ENCODE measurements at places on chromosomes 6 and 20.

DNA sequence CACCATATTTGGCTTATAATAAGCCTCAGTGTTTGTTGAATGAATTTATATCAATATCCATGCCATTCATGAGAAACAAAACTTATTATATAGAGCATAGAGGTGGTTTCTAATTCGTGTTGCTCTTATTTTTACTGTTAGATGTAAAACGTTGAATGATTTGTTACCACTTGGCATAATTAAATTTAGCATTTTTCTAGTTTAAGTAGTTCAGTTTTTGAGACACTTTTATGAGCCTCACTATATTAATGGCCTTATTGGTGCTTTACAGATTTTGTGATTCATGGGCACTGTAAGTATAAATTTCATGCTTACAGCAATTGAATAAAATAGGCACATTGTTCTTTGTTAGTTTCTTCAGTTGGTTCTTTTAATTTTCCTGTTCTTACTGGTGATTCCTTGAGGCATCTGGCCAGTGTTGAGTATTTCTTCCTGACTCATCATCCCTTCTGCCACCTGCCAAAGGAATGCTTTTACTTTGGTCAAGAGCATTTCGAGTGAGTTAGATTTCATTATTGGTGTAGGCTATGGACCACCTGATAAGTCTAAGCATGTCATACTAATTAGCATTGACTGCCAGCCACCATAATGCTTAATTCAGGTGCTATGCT, 34.8 kb downstream of the CDKAL1 start:
- no peak for DNase-seq

DNA sequence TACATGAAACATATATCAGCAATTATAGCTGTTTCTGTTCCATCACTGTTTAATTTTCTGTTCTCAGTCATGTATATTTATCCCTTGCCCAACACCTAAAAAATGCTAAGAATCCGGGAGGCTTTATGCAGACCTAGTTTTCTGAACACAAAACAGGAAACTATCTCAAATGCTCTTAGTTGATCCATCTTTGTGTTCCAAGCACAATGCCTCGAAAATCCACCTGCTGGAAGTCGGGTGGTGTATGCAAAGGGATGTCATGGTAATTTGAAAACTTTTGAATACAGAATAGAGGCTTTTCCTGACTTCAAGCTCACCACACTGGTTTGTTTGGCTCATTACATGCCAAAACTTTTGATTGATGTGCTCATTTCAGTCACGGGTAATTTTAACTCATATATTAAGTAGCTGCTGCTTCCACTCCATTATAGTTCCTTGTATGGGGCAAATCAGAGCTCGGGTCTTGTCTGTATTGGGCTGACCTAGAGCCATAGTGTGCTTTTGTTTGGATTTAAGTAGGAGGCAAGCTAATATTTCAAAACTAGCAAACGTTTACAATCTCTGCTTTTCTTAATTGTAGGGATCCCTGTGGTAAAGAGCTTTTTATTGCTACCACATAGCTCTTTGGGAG, 646.5 kb upstream of the EPHA7 start:
- no peak for DNase-seq

DNA sequence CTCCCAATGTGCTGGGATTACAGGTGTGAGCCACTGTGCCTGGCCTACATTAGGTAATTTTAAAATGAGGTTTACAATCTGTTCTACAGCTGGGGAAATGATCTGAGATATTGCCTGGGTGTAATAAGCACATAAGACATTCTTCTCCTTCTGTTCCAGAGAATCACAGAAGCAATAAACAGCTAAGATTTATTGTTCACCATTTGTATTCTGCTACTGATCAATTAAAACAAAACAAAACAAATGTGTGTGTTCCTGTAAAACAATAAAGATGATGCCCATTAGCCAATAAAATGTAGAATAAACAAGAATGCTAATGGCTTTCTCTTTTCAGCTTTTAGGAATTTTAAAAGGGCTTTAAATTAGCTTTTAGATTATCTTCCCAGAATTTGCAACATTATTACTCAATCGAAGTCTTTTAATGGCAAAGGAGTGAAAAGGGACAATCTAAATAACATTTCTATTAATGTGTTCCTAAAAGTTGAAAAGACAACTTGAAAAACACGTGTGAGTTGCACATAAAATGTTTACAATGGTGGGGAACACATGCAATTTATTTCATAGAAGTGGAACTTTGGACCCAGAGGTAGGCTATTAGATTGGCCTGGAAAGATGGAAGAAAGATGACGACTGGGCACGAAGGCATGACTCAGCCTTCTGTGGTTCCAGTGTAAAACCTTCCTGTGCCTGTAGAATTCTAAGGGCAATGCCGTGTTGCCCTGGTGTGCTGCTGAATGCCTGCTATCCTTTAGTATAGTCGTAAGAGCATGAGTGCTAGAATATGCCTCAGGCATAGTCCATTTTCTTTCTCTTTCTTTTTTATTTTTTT, 29.0 kb upstream of the DEK start:
- DNase-seq = no peak

DNA sequence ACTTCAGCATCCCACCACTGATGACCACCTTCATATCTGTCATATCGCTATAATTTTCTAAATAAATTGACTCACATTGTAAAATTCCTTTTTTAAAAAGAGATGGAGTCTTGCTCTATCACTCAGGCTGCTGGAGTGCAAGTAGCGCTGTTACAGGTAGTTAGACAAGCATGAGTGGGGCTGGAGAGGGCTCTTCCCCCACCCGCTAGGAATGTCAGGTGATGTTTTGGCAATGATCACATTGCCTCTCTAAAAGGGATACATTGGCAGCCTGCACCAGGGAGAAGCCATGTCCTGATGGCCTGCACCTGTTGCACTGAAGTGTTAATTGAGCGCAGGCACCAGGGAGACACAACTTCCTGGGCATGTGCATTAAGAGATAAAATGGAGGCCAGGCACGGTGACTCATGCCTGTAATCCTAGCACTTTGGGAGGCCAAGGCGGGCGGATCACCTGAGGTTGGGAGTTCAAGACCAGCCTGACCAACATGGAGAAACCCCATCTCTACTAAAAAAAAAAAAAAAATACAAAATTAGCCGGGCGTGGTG, 16.9 kb upstream of the SLC22A16 start:
- DNase-seq = no peak

GRCh38 chr20:15843777-15844176, 729.5 kb downstream of the KIF16B start:
- DNase-seq = no peak

- DNase-seq = no peak
Measured at GRCh38 chr6:163529605-163530004, 115.1 kb downstream of the QKI start.

DNA sequence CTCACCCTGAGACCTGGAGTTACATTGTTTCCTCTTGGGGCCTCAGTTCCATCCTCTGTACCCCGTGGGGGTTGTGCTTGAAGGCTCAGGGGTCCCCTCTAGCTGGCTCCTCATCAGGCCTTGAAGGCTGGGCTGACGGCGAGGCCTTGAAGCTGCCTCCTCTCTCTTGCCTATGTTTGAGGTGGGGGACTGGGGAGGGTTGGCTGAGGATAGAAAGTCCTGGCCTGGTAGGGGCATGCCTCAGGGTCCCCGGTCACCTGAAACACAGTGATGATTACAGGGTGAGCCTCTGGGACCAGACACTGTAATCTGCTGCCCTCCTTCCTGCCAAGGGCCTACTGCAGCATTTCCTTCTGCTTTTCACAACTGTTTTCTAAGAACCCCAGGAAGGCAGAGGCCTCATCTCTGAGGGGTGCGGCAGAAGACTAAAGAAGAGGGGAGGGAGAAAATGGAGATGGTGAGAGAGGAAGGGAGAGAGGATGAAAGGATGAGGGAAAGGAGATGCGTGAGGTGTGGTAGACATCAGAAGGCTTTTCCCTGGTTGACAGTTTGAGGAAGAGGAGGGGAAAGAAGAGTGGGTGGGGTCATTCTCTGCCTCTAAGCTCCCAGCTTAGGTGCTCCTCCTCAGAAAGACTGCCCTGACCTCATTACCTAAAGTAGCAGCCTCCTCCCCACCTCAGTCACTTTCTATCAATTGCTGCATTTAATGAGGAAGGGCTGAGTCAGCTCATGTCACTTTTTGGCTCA, 29.7 kb downstream of the VEGFA start:
- DNase-seq = no peak

DNA sequence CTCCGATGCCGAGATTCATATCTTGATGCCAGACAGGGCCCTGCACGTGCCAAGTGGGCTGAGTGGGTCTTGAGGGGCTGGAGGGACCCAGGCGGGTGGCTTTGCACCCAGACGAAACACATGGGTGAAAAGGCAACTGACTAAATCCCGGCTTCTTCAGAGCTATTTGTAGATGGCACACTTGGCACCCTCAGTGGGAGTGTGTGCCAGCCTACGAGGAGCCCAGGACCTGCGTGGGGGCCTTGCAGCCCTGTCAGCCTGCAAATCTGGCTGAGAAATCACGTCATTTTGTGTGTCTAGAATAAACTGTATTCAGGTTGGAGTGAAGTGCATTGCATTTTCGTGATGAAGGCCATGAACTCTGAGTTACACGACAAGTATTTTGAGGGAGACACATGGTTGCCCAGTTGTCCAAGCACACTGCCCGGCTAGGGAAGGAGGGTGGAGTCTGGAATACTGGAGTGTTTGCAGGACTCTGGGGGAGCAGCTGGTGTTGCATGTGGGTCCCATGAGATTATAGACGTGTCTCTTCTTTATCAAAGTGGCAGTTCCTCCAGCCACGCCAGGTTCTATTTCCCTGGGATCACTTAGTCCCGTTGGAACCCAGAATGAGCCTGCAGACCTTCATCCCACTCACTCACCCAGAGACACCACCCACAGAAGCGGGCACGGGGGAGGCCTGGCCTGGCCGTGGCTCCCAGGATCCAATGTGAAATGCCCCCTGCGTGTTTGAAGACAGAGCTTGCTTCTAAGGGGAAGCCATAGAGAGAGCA, 60.2 kb downstream of the DLL1 start:
- no peak for DNase-seq

DNA sequence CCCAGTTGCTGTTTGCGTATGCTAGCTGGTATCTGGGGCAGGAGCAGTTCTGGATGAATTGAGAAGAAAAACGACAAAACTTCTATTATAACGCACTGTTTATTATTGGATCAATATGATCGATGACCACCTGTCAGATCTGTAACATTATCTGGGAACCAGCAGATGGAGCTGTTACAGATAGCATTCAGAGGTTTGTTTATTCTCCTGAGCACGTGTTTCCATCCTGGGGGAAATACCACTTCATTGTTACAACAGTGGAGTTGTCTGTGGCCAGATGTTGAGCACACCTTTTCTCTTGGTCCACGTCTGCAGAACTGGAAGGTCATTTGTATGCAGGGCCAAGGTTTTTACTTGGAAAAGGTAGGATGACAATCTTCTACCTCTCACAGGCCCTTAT, 16.0 kb upstream of the NKX2-2 start:
- no peak for DNase-seq

DNA sequence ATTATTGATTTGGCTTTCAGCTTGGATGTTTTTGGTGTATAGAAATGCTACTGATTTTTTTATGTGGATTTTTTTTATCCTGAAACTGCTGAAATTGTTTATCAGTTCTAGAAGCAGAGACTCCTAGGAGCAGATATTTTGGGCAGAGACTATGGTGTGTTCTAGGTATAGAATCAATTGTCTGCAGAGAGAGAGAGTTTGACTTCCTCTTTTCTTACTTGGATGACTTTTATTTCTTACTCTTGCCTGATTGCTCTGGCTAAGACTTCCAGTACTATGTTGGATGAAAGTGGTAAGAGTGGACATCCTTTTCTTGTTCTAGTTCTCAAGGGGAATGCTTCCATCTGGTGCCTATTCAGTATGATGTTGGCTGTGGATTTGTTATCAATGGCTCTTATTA, 370.6 kb downstream of the PHF3 start:
- no peak for DNase-seq

DNA sequence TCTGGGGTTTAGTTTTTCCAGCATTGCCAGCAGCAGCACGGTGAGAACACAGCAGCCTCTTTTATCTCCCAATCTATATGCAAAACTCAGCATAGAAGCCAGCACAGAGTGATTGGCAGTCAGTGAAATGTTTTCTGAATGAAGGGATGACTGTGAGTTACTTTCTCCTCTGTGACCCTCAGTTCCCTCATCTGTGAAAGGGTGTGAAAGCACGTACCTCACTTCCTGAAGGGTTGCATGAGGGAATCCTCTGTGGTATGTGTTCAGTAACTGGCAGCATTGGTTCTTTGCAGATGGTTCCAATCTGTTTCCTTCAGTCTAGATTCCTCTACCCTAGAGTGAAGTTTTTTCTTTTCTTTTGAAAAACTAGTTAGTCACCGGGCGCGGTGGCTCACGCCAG, 40.0 kb downstream of the EFCAB8 start:
- DNase-seq = no peak

DNA sequence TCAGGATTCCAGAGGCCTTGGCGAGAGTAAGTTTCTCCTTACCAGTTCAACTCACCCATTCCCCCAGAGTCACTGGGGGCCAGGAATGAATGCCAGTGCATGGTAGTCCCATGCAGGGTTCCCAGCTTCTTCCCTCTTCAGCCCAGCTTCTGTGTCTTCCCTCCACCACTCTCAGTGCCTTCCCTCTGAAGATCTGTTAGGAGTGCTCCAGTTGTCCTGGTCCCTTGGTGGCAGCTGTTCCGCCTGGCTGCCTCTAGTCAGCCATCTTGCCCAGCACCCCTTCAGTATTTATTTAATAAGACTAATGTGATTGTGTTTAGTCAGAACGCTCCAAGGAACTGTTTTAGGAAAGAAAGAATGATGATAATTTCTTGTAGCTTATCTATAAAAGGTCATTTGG, 23.1 kb downstream of the FIG4 start:
- DNase-seq = no peak

DNA sequence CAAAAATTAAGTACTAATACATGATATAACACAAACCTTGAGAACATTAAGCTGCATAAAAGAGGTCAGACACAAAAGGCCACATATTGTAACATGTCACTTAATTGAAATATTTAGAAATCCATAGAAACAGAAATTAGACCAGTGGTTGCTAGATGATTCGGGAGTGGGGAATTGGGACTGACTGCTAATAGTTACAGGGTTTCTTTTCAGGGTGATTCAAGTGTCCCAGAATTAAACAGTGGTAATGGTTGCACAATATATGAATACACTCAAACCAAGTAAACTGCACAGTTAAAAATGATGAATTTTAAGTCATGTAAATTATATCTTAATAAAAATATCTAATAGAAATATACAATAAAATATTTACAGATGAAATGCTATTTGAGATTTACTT, 174.5 kb downstream of the WDR27 start:
- DNase-seq = no peak

DNA sequence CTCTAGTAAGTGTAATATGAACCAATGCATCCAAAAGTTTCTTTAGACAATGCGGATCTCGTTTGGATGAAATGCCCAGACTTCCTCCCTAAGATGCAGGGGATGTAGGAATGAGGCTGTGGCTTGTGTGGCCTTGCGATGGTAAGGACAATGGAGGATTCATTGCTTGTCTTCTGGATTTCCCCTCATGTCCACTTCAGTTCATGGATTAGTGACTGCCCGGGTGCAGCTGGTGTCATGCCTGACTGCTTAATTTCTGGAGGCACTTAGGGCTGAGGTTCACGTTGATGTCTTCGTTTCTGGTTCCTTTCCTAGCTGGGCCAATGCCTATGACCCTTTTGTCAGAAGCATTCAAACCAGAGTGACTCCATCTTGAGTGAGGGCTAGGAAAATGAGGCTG, 93.8 kb downstream of the SCP2D1 start:
- DNase-seq = no peak
